ENCODE measurements at places on chromosomes 12 and 14.

- DNase-seq, result no peak
Observed at GRCh38 chr12:121796855-121797751, 3.6 kb upstream of the RHOF start.

DNA sequence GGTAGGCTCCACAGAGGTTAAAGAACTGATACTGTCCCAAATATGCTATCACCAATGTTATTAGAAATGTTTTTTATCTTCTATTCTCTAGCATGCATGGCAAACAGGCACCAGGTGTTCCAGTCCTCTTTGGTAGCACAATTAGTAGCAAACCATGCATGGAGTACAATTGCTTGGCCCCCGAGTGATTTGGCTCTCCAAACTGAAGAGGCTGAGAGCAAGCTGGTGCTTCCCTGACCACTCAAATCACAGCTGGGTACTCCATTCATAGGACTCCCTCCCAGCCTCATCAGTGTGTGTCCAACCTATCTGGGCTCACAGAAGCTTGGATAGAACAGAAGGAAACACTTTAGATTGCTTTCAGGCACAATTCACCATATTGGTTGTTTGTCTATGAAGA is 93.4 kb downstream of the DIO2 start:
- no peak for DNase-seq

DNA sequence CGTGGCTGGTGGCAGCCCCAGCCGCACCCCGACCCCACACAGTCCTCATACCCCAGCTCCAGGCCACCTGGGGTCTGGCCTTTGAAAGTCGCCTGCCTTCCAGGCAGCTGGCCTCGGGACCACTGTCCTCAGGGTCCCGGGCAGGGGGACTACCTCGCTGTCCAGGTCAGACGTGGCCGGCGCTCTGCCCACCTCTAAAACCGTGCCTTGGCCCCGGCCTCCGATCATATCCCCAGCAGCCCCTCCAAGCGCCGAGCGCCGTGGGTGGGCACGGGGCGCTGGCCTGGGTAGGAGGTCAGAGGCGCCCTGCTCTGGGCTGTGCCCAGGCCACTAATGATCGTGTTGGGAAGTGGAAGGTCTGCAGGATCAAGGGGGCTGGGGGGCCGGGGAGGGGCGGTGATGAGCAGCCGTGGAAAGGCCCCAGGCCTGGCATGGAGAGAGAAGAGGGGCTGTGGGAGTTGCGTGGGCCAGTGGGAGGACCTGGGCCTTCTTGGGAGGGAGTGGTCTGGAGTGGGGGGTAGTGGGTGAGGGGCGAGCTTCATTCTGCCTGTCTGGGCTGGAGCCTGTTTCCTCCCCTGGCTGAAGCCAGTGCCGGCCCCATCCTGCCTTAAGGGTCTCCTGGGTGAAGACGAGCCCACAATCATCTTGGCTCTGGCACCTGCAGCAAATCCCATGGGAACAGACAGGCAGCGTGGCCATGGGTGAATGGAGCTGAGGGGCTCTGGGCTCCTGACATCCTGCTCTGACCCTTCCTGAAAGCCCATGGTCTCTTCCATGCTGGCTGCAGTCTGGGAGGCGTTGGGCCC is 4.9 kb downstream of the TMEM121 start:
- no peak for DNase-seq

DNA sequence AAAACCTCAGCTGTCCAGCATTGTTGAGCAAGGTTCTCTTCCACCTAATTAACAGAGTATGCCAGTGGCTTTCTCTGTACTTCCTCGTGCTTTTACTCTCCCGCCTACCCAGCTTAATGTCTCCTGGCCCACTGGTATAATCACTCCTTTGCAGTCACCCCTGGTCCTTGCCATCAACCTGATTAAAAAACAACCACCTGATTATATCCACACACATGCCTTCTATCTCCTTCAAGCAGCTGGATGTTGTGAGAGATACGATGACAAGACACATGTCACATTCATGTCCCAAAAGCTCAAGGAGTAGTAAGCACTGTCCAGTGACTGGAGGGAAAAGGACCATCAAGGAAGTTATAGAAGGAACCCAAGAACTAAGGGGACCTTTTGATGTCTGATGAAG is 241.3 kb upstream of the GRIP1 start:
- no peak for DNase-seq
